ENCODE measurements at places on chromosomes 5 and 9. TPM values are rescaled to one million over a fixed set of nuclear protein-coding genes. Genes with fewer than 3 reads are reported as not detected.

Gene CORO2A
- 2.8 TPM for total RNA-seq

Gene TRIM36
- 0.15 TPM for total RNA-seq

Gene SEMA4D
- 5.0 TPM for total RNA-seq

Gene PRSS3
- 225 TPM for total RNA-seq

Gene CCL28
- 8.1 TPM for total RNA-seq

Gene NANS
- 94.8 TPM for total RNA-seq

Gene GGTA1
- not detected for total RNA-seq

Gene PFN3
- not detected for total RNA-seq

Gene ACTL7A
- not detected for total RNA-seq

Gene LSM11
- 5.1 TPM for total RNA-seq

Gene MEIKIN
- not detected for total RNA-seq

Gene HARS1
- 87.1 TPM for total RNA-seq

Gene DHFR
- total RNA-seq: 21.4 TPM

Gene LIX1
- not detected for total RNA-seq

Gene RANBP3L
- total RNA-seq: not detected

Gene GPX8
- total RNA-seq: 18.3 TPM

Gene LMX1B
- total RNA-seq: 1.2 TPM

Gene CDH12
- 0.44 TPM for total RNA-seq

Gene TARS1
- 184 TPM for total RNA-seq

Gene TSLP
- not detected for total RNA-seq

Gene PWWP2A
- total RNA-seq: 14.2 TPM

Gene RBM18
- total RNA-seq: 5.1 TPM

Gene FOCAD
- 35.1 TPM for total RNA-seq

Gene FAM163B
- total RNA-seq: not detected

Gene CTSL
- total RNA-seq: 71.7 TPM

Gene FOXI1
- total RNA-seq: not detected

Gene PRUNE2
- not detected for total RNA-seq

Gene USP20
- 16.2 TPM for total RNA-seq

Gene ANKRD31
- 0.26 TPM for total RNA-seq

Gene SHC3
- 0.66 TPM for total RNA-seq

Gene CTSV
- total RNA-seq: 11.4 TPM

Gene DDX46
- total RNA-seq: 36.8 TPM

Gene RIOK2
- 22.3 TPM for total RNA-seq

Gene FBN2
- 45.2 TPM for total RNA-seq

Gene C7
- not detected for total RNA-seq

Gene ZMAT2
- 28.2 TPM for total RNA-seq

All from PC-3 (cell line).